ENCODE measurements at places on chromosomes 1 and 21.

- DNase-seq = no peak
Measured at GRCh38 chr1:6222636-6223035, 13.1 kb downstream of the ICMT start.

- DNase-seq = no peak
Measured at GRCh38 chr21:31872452-31873274, at the start of gene HUNK. HUNK (plus strand) TSS chr21:31873020; CDS start chr21:31873675, 655 bp downstream.

- no peak for DNase-seq
Measured at GRCh38 chr1:29123053-29123886, 433 bp downstream of the TMEM200B start.

DNA sequence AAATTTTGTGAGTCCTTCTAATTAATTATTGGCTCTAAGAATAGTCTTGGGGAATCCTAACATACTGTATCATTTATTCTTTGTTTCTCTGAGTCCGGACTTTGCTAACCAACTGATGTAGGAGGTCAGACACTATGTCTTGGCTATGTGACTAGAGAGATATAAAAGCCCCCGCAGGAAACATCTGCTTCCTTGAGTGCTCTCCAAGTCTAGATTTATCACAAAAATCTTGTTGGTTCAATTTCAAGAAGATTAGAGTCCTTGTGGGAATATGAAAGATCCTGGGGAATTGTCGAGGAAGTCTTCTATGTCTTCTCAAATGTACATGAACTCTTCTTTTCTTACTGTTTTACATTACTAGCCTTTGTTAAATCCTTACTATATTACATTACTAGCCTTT lies 1712.5 kb downstream of the NCAM2 start:
- DNase-seq = no peak

DNA sequence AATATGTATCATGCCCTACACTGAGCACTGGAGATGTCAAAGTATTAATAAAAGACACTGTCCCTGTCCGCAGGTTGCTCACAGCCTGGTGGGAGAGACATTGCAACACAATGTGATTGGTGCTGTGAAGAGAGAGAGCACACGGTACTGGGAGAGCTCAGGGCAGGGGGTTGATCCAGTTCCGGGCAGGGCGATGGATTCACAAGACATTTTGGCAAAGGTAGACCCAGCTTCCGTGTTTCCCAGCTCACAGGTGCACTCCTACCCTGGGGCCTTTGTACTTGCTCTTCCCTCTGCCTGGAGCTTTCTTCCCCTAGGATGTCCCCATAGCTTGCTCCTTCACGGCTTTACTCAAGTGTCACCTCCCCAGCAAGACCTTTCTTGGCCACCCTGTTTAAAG lies 1.4 kb downstream of the PLA2G5 start:
- DNase-seq = no peak

DNA sequence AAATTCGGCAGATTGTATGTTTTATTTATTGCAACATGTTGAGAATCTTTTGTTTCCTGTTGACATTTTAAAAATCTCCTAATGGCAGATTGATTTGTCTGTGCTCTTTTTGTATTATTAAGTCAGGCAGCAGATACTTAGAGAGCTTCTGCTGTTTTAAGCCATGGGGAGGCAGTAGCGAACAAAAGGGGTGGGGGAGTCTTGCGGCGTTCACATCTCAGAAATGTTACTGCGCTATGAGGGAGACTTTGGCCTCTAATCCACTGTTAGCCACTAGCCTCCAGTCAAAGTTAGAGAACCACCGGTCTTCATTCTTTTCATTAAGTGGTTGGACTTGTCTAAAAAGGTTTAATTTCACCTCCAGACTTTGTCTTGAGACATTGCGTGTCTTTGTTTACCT lies 93.6 kb downstream of the DYRK1A start:
- DNase-seq = no peak

- no peak for DNase-seq
Measured at GRCh38 chr1:91428182-91428798, 23.7 kb upstream of the HFM1 start.

- peak; percentile 79 for DNase-seq
Measured at GRCh38 chr1:205528887-205529825, 24.7 kb downstream of the CDK18 start.

DNA sequence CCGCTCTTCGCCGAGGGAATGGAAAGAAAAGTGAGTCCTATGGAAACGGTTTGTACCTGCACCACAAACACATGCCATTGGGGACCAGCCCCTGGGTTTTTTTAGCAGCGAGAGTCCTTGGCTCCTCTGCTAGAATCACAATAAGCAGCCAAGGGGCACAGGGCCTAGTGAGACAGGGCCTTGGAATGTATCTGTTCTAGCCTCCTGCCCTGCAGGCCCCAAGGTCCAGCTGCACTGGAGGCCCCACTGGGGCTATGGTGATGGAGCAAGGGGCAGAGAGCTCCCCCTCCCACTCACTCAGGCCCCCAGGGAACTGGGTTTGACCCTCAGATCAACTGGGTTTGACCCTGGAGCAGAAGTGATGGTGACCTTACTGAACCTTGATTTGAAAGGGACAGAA lies 14.4 kb downstream of the SHISA4 start:
- DNase-seq = no peak

DNA sequence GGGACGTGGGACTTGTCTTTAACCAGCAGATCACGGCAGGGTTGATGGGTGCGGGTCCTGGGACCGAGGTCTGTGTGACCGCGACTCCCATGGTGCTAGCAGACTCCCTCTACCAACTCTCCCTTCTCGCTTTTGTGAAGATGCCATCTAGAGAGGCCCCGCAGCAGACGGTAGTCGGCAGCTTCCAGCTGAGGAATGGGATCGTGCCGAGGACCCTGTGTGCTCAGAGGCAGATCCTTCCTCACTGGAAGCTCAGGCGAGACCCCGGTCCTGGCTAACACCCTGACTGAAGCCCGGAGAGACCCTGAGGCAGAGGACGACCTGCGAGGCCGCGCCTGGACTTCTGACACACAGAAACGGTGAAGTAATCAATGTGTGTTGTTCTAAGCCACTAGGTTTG lies 12.5 kb upstream of the SPATC1L start:
- DNase-seq = no peak

DNA sequence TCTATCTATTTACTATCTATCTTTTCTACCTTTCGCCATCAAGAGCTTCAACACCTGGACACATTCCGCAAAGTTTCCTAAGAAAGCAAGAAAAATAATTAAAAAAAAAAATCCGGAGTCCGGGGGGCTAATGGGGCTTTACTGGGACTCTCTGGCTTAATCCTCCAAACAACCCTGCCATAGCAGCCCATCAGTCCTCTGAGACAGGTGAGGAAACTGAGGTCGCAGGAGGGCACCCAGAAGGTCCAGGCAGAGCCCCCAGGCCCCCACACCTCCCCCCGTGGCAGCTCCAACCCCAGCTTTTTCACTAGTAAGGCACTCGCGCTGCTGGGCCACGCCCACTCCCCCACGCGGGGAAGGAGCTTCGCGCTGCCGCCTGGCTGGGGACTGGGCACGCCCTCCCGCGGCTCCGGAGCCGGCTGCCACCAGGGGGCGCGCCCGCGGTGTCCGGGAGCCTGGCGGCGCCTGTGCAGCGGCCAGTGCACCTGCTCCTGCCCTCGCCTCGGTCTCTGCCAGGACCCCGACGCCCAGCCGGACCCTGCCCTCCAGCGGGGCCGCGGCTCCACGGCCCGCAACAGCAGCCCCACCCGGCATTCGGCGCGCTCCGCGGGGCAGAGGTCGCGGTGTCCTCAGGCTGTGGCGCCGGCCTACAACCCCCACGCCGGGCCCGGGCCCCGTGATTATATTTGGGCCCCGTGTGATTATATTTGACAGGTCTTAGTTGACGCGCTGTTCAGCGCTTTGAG lies 54.1 kb upstream of the SAMD11 start:
- DNase-seq = peak; percentile 70

- DNase-seq = no peak
Measured at GRCh38 chr1:15954316-15954715, 21.6 kb downstream of the ZBTB17 start.

DNA sequence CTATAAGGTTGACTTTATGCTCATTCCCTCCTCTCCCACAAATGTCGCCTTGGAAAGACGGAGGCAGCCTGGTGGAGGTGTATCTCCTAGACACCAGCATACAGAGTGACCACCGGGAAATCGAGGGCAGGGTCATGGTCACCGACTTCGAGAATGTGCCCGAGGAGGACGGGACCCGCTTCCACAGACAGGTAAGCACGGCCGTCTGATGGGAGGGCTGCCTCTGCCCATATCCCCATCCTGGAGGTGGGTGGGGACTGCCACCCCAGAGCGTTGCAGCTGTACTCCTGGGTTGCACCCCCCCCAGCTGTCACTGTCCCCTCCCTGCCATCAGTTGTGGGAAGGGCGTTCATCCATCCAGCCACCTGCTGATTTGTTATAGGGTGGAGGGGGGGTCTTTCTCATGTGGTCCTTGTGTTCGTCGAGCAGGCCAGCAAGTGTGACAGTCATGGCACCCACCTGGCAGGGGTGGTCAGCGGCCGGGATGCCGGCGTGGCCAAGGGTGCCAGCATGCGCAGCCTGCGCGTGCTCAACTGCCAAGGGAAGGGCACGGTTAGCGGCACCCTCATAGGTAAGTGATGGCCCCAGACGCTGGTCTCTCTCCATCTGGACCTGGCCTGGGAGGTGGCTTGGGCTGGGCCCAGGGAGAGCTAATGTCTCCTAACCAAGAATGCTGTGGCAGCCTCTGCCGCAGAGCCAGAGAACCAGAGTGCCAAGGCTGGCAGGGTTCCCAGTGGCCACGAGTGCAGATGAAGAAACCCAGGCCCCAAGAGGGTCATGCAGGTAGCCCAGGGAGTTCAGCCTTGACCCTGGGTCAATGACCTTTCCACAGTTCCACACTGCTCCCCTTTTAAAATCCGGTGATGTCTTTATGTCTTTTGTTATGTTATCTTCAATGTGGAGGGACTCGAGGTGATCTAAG lies 13.1 kb downstream of the PCSK9 start:
- no peak for DNase-seq

DNA sequence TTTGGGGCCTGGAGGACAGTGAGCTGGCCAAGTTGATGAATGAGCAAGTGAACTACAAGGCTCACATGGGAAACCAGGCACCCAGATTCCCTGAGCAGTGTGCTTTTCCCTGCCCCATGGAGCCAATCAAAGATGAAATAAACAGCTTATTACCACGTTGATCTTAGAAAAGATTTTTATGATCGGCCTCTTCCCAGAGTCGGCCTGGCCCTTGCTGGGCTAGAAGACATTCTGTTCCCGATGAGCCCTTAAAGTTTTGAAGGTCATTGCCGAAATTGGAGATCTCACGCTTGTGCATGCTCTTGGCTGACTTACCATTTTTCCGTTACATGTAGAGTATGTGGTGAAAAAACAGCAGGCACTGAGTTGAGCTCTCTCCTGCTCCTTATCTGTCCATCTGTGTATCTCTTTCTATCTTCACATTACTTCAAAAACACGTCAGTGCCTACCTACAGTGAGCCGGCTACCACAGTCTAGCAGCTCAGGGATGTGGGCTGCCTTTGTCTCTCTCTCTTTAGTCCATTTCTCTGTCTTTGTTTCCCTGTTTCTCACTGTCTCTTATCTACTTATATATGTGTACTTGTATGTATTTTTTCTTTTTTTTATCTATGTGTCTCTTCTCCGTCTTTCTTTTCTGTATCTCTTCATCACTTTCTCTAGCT lies 248.8 kb upstream of the USP24 start:
- no peak for DNase-seq

DNA sequence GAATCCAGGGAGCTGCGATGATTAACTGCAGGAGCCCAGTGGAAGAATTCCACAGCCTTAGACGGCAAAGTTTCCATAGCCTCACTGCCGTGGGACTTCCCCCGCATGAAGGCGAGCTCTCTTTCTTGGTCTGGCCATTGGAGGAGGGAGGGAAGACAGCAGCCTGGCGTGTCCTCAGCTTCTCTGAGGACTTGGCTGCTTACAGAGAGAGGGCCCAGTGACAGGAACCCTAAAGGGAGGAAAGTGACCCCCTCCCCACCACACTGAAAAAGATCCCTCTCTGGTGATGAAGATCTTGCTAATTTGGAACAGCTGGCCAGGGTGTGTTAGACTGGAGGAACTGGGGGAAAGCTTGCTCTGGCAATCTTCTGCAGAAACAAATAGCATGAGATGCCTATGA lies 41.0 kb downstream of the ATP2B4 start:
- no peak for DNase-seq

DNA sequence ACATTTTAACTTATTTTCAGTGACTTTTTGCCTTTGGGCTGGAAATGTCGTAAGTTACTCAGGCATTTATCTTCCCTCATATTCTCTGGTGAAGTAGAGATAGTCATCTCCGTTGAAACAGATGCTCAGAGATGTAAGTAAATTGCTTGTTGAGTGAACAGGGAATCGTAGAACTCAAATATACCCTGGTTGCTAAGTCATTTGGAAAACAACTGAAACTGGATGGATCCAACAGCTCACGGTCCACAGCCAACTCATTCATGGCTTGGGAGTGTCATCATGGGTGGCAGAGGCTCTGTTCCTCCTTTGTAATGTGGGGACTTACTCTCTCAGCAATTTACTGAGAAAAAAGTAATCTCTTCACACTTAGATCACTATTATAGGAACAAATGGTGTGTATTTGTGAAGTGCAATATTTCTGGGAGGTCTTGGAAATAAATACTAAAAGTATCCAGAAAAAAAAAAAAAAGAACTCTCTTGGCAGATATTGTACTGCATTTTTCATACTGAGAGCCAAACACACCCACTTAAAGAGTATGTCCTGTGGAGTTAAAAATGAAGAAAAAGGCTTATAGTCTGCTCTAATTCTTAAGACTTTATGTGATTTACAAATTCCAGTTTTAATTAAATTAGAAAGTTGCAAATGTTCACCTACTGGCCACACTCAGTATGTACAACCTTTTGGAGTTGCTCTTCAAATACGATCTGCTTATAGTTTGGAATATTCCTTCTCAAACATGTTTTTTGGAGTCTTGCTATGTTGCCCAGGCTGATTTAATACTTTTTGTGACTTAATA lies 107.4 kb downstream of the LEPR start:
- no peak for DNase-seq

DNA sequence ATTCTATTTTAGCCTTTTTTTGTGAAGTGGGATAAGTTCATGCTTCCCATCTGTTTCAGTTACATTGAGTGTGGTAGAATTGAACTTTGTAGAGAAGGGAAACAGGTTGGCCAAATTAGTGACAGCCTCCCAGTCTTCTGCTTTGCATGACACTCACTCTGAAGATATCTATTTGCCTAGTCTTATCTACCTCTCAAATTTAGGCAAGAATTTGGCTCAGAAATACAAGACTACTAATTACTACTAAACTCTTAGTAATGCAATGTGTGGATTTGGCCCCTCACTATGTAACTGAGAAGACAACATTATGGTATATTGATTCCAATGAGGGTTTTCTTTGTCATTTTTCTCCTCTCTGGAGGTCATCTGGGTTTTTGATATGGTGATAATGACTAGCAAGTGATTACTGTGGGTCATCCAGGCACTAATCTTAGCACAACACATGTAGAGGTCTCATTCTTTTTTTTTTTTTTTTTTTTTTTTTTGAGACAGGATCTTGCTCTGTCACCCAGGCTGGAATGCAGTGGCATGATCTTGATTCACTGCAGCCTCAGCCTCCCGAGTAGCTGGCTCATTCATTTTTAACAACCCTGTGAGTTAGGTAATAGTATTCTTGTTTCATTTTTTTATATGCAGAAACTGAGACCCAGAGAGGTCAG lies 6.3 kb downstream of the FAM20B start:
- DNase-seq = no peak

GRCh38 chr1:25458541-25459298 lies 28.0 kb downstream of the MACO1 start:
- no peak for DNase-seq
